ENCODE measurements at places on chromosomes 1 and 21.
A peak's percentile ranks its signal among the peaks of the same experiment; 100 is the strongest.

DNA sequence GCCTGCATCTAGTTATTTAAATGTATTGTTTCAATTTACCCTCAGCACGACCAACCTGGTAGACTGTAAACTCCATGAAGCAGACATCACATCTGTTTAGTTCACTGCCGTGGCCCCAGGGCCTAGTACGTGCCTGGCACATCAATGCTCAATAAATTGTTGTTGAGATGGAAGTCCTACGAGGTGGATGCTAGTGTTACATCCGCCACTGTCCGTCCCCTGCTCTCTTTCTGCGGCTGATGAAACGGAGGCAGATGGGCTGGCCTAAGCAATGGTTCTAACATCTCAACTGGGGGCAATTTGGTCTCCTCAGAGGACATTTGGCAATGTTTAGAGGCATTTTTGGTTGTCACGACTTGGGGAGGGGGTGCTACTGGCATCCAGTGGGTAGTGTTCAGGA is 121.4 kb upstream of the IGSF21 start:
- no peak for DNase-seq

GRCh38 chr1:41795205-41795762 is 123.4 kb downstream of the HIVEP3 start:
- DNase-seq = no peak

GRCh38 chr1:219988387-219988786 is 57.9 kb downstream of the EPRS1 start:
- DNase-seq = peak; percentile 46

GRCh38 chr1:226901421-226901820 is 31.0 kb downstream of the PSEN2 start:
- no peak for DNase-seq

DNA sequence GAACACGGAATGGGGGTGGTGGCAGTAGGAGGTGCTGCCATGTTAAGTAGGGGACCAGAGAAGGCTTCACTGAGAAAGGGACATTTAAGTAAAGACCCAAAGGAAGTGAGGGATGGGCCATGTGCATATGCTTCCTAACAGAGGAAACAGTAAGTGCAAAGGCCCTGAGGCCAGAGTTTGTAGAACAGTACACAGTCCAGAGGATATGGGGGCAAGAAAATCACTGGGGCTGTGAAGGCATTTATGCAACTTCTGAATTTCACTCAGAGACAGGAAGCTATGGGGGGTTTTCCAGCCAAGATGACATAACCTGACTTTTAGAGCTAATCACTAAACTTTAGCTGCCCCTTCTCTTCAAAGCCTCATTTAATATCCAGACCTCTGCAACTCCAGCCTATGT is 202.5 kb upstream of the EDN2 start:
- no peak for DNase-seq

GRCh38 chr1:108708691-108709660 is 3.7 kb upstream of the FNDC7 start:
- no peak for DNase-seq

- no peak for DNase-seq
These were observed 85.3 kb downstream of the RPS6KC1 start for GRCh38 chr1:213136190-213136917.

- DNase-seq = peak; percentile 42
These were observed 19.4 kb downstream of the PTPRF start for GRCh38 chr1:43549921-43550597.

- DNase-seq = no peak
These were observed 709.2 kb downstream of the PLA2G4A start for GRCh38 chr1:187537936-187538335.

- no peak for DNase-seq
These were observed 38.5 kb downstream of the ZBTB8OS start for GRCh38 chr1:32611859-32612188.

- DNase-seq = no peak
These were observed 74.7 kb downstream of the RIPK4 start for GRCh38 chr21:41692185-41692565.

DNA sequence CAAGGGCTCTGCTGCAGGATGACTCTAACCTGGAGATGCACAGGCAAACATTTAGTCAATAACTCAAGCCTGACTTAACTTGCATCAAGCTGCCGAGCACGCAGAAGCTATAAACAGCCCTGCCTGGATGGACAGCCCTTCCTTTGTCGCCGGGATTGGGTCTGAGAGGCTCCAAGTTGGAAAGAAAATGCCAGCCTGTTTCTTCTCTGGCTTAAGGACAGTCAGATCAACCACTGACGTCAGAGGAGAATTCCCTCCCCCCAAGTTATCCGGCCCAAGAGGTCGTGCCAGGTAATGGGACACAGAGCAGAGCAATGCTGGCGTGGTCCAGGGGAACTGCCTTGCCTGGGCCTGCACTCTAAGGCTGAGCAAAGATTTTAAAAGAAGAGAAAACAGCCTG is 27.1 kb upstream of the LRRC38 start:
- DNase-seq = no peak

GRCh38 chr1:216600730-216601609 is 122.3 kb downstream of the ESRRG start:
- peak; percentile 48 for DNase-seq

GRCh38 chr1:4468804-4469514 is 185.4 kb upstream of the AJAP1 start:
- no peak for DNase-seq

DNA sequence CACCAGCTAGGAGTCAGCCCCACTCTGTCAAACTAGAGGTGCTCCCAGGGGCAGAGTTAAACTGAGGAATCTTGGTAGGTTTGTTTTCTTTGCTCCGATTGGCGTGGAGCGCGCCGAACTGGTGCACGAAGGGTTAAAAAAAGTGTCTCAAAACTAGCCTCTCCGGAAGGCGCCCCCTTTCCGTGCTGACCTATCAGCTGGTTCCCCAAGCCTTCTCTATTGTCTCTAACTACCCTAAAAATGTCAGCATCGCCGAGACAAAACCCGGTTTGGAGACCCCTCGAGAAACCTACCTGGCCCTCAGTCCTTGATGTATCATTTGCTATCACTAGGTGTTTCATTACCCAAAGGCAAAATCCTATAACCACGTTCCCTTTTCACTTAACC is 2.2 kb downstream of the TGFB2 start:
- no peak for DNase-seq

DNA sequence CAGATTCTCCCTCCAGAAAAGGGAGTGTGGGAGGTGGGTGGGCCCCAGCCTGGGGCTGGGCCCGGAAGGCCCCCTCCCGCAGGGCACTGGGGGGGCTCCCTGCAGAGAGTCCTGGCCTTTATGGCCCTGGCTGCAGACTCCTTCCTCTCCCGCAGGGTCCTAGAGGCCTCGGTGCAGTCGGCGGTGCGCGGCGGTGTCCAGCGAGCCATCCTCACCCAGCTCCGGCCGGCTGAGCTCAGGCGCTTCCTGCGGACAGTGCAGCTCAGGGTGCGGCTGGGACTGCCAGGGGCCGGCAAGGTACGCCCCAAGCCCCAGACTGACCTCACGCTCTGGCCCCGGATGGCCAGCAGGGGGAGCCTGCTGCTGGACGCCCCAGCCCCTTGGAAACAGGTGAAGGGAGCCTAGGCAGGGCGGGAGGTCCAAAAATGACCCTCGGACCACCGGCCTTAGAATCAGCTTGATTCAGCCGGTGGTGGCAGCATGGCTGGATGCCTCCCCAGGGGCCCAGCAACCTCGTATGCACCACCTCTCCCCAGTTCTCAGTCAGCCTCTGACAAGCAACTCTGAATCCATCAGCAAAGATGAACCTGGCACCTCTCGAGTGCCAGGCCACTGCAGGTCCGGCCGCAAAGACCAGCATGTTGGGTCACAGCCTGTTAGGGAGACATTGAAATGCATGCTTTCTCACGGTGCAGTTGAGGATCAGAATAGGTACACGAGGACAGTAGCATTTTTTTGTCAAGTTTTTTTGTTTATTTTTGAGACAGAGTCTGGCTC is 20.6 kb downstream of the MTHFR start:
- peak; percentile 60 for DNase-seq

DNA sequence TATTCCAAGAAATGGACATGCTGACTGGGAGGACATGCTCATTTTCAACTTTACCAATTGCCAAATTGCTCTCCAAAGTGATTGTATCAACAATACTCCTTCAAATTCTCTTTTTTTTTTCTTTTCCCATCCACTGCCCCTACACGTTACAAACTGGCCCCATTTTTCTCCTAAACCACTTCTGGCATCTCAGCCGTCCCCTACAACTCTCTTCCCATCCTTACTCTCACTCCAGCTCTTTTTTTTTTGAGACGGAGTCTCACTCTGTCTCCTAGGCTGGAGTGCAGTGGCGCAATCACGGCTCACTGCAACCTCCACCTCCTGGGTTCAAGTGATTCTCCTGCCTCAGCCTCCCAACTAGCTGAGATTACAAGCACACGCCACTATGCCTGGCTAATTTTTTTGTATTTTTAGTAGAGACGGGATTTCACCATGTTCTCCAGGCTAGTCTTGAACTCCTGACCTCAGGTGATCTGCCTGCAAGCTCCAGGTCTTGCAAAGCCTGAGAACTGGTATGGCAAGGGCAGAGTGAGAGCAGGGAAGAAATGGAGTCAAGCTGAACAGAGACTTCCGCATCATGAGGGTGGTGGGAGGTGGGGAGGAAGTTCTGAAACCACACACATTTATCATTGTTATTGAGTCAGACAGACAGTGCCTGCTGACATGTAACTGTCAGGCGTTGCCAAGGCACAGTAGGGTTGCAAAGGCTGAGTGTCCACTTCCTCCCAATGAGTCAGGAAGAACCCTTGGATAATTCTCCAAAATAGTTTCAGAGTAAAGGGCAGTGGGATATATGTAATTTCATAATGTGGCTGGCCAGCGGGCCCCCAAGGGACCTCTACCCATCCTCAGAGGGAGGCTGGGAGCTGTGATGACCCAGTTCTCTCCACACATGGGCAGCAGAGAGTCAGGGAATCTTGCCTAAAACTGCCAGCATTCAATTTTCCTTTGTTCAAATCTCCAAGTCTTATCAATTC is 17.4 kb downstream of the CELA3A start:
- no peak for DNase-seq

- no peak for DNase-seq
These were observed 1.2 kb upstream of the TNFRSF4 start for GRCh38 chr1:1215080-1215676.

DNA sequence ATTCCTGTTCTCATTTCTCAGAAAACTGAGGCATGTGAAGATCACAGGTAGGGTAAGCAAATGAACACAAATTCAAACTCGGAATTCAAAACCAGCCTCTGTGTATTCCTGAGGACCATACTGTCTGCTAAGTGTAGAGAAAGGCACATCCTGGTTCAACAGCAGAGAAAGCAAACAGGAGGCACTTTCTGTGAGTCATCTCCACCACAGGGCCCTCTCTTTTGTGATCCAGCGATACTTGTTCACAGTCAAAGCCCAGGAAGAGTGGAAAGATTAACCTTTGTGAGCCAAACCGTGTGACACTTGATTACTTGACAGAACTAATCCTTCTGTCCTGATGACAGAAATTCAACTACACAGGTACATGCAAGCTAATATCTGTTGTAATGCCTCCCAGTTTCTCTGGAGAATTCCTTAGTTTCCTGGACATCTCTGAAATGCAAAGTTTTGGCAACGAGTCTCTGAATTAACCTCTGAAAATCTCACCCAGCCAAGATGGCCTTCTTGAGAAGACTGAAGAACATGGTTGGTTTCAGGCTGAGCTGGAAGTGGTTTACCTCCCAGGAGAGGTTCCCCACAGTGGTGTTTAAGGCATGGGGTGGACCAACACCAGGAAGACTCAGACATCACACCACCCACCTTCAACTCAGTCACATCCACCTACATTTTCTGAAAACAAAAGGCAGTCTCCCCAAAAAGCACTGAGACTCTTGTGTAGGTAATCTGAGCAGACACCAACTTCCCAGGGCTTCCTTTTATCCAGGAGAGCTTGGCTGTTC is 98.2 kb upstream of the ERG start:
- DNase-seq = no peak

GRCh38 chr1:168497376-168497950 is 46.3 kb downstream of the XCL2 start:
- no peak for DNase-seq

- DNase-seq = no peak
These were observed 6.9 kb upstream of the TRIM17 start for GRCh38 chr1:228423404-228424053.

- DNase-seq = peak; percentile 11
These were observed 164.4 kb upstream of the PALMD start for GRCh38 chr1:99481391-99481996.

DNA sequence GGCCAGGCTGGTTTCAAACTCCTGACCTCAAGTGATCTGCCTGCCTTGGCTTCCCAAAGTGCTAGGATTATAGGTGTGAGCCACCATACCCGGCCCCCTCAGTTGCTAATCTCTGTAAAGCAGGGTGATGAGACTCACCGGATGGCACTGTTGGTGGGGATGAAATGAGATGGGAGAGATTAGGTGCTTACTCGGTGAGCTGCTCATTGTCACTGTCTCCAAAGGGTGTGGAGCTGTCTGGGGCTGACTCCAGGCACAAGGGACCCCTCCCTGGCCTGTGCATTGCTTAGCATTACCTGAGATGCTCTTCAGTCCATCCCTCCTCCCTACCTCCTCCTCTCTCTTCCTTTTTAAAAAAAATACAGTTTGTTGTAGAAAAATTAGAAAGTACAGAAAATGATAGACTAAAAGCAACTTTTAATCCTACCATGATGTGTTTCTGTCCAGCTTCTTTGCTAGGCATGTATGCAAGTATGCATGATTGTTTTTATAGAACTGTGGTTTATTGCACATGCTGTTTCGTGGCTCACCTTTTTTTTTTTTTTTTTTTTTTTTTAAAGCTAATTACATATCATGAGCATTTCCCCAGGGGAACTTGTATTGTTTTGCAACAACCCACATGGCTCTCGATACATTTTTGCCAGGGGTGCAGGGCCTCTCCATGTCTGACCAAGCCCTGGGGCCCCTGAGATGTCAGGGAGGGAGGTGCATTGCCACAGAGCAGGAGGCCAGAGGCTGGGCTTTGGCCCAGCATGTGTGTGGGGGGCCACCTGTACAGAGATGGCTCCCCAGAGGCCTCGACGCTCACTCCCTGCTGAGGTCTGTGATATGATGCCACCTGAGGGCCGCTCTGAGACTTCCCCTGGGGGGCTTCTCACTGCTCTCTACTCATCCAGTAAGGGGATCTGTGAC is 55.4 kb downstream of the ARHGEF10L start:
- no peak for DNase-seq

- no peak for DNase-seq
These were observed 13.2 kb downstream of the ARHGEF11 start for GRCh38 chr1:157032303-157032702.

DNA sequence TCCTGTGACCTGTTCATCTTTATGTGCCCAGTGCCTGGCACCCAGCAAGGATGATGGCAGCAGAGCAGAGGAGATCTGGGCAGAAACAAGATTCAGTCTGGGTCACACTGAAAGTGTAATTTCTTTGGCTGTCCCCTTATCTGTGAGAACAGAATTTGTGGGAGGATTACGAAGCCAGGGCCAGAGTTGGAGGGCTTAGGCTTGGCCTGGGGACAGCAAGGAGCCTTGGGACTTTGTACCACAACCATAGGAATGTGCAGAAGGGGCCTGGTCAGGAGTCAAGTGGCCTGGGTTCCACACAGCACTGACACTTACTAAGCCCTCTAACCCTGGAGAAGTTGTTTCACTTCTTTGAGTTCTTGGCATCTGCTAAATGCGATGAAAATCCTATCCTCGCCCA is 12.8 kb downstream of the PMVK start:
- no peak for DNase-seq
